Natural killer cell (primary cell): ENCODE measurements at places on chromosomes 7 and 10.

- no peaks in the 10 kb centered on the region for H3K27me3 ChIP-seq
- no peak for DNase-seq
- no peak overlapping the region for H3K27ac ChIP-seq
- H3K4me3 ChIP-seq = no peak overlapping the region
- peaks cover 15% of the 10 kb centered on the region for H3K4me1 ChIP-seq
- H3K36me3 ChIP-seq = peaks cover 33% of the 10 kb centered on the region
Measured at GRCh38 chr10:95691281-95691680, 2.4 kb downstream of the TCTN3 start.

- peak; percentile 21 for DNase-seq
- H3K27ac ChIP-seq = peak overlapping the region; percentile 24
Measured at GRCh38 chr10:30493609-30494530, 59.9 kb downstream of the MAP3K8 start.

- DNase-seq = no peak
- H3K27me3 ChIP-seq = no peaks in the 10 kb centered on the region
- H3K4me1 ChIP-seq = no peaks in the 10 kb centered on the region
- no peak overlapping the region for H3K27ac ChIP-seq
- H3K36me3 ChIP-seq = no peaks in the 10 kb centered on the region
Measured at GRCh38 chr10:116457488-116457887, 29.8 kb downstream of the PNLIPRP3 start.

DNA sequence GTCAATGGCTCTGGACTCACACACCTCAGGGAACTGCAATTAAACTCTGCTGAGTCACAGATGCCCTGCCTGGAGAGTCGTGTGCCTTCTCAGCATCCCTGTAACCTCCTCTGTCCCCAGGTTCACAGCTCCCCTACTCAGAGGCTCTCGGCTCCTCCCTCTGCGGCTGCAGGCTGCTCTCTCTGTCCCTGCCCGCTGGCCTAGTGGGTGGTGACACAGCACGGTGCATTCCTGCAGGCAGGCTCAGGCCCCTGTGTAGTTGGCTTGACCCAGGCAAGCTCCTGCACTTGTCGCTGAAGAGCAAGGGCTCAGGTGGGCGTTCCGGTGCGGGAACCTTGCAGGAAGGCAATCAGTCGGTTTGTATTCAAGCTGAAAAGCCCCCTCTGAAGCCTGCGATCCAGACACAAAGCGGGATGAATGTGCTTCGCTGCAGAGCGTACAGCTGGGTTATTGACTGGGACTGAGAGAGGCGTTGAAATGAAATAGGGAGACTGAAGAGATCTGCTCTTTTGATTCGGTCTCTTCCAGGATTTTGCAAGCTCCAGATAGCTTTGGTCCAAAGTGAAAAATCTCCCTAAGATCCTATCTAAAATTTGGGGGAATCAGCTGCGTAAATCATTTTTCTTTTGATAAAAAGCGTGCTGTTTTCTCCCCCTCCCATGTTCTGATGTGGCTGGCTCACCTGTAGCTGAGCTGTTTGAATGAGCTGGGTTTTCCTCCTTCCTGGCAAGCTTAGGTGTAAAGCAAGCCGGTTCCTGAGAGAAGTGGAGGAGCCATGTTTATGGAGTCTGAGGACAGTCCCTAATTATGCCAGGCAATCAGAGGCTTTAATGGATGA, 208.7 kb upstream of the PHYHIPL start:
- no peaks in the 10 kb centered on the region for H3K36me3 ChIP-seq
- H3K4me1 ChIP-seq = no peaks in the 10 kb centered on the region
- no peak overlapping the region for H3K27ac ChIP-seq
- no peak overlapping the region for H3K4me3 ChIP-seq
- DNase-seq = no peak

- no peak for DNase-seq
- H3K36me3 ChIP-seq = no peaks in the 10 kb centered on the region
Measured at GRCh38 chr10:75870039-75870645, 438.7 kb downstream of the LRMDA start.

DNA sequence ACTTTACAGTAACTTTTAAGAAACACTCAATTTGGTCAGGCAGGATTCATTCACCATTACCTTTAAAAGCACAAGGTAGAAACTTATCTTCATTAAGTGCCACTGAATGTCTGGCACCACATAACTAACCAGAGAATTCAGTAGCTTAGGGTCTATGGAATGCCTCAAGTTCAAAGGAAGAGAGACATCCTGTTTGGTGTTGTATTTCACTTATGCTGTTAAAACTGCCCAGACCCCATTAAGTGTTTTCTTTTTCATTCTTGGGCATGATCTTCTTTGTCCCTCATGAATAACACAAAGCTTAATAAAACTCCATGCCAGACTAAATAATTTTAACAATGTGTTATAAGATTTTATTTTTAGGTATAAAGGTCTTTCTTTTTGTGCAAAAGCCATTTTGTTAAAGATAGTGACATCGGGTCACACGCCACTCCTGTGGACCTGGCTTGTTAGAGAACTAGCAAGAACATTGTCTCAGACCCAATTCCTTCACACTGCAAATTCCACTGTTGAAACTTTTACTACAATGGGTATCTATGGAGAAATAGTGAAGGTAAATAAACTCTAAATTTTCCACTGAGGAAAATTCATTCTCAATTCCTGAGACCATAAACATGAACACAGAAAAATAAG, 221.0 kb downstream of the TWIST1 start:
- no peak overlapping the region for H3K4me3 ChIP-seq
- DNase-seq = no peak
- no peaks in the 10 kb centered on the region for H3K4me1 ChIP-seq
- H3K27me3 ChIP-seq = no peaks in the 10 kb centered on the region
- H3K36me3 ChIP-seq = no peaks in the 10 kb centered on the region

- no peaks in the 10 kb centered on the region for H3K36me3 ChIP-seq
- H3K27ac ChIP-seq = peak overlapping the region; percentile 77
- no peaks in the 10 kb centered on the region for H3K27me3 ChIP-seq
- H3K4me3 ChIP-seq = peak overlapping the region; percentile 83
- peak; percentile 24 for DNase-seq
Measured at GRCh38 chr10:100996678-100997359, 2.8 kb upstream of the LZTS2 start.

DNA sequence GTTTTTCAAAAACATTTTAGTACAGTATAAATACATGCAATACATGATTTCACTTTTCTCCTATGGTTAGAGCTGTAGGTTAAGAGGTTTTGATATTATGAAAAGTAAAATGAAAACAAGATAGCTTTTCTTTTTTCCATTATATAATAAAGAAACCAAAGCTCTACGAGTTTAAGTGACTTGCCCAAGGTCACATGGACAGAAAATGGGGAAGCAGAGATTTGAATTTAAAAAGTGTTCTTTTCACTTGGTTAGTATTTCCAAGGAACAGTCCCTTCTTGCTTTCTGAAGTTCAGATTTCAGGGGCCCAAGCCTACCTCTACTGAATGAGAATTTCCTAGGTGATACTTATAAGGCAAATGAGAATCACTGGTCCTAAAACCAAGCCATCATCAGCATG, 13.2 kb upstream of the MAP3K8 start:
- no peaks in the 10 kb centered on the region for H3K36me3 ChIP-seq
- H3K4me3 ChIP-seq = no peak overlapping the region
- no peaks in the 10 kb centered on the region for H3K27me3 ChIP-seq
- peak overlapping the region; percentile 21 for H3K27ac ChIP-seq

GRCh38 chr10:118153287-118153686, 106.5 kb upstream of the RAB11FIP2 start:
- no peaks in the 10 kb centered on the region for H3K4me1 ChIP-seq
- DNase-seq = no peak
- H3K4me3 ChIP-seq = no peak overlapping the region
- no peaks in the 10 kb centered on the region for H3K27me3 ChIP-seq
- no peak overlapping the region for H3K27ac ChIP-seq
- H3K36me3 ChIP-seq = no peaks in the 10 kb centered on the region

GRCh38 chr7:132135746-132136385, 440.4 kb downstream of the PLXNA4 start:
- no peak overlapping the region for H3K4me3 ChIP-seq
- no peaks in the 10 kb centered on the region for H3K4me1 ChIP-seq
- H3K36me3 ChIP-seq = no peaks in the 10 kb centered on the region

DNA sequence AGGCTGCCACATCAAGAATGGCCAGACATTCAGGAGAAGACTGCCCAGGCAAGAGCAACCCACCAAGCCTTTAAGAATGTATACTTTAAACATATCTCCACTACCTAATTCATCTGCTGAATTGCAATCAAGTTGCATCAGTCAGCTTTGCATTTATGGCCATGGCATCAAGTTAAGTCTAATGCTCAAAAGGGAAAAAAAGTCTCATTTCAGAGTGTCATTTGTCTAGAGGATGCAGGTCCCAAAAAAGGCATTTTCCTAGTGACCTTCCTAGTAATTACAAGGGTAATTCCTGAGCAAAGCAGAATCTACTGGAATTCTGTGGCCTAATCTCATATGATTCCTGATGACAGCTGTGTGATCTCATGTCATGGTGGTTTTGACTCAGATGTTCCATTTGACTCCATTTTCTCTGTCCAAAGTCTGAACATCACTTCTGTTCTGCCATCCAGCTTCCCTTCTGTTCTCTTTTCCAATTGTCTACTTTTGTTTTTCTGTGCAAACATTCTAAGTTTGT, 7.3 kb upstream of the CABCOCO1 start:
- no peaks in the 10 kb centered on the region for H3K27me3 ChIP-seq
- H3K4me1 ChIP-seq = no peaks in the 10 kb centered on the region
- no peak overlapping the region for H3K27ac ChIP-seq

DNA sequence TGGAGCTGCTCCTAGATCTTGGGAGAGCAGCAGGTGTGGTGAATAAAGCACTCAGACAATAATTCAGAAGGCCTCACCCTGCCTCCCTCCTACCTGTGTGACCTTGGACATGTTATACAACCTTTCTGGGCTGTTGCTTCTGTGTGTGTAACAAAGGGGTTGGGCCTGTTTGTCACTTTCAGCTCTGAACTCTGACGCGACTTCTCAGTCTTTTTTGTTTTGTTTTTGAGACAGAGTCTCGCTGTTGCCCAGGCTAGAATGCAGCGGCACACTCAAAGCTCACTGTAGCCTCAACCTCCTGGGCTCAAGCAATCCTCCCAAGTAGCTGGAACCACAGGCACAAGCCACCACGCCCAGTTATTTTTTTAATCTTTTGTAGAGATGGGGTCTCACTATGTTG, 89.3 kb downstream of the DNMBP start:
- DNase-seq = no peak
- H3K27me3 ChIP-seq = no peaks in the 10 kb centered on the region
- no peaks in the 10 kb centered on the region for H3K4me1 ChIP-seq

DNA sequence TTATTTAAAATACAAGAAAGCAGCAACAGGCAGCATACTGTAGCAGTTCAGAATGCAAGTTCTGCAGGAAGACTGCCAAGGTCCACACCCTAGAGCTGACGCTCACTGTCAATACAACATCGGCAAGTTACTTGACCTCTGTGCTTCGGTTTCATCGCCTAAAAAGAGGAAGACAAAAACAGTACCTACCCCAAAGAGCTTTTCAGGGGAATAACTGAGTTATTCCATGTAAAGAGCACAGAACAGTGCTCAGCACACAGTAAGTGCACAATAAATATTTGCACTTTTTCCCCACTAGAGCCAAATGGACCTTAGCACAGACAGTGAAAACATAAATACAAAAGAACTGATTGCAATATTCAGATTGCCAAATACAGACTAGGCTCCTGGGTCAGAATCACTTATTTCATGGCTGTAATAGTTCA, 88.6 kb downstream of the USP6NL start:
- no peaks in the 10 kb centered on the region for H3K27me3 ChIP-seq
- H3K36me3 ChIP-seq = no peaks in the 10 kb centered on the region
- no peaks in the 10 kb centered on the region for H3K4me1 ChIP-seq

DNA sequence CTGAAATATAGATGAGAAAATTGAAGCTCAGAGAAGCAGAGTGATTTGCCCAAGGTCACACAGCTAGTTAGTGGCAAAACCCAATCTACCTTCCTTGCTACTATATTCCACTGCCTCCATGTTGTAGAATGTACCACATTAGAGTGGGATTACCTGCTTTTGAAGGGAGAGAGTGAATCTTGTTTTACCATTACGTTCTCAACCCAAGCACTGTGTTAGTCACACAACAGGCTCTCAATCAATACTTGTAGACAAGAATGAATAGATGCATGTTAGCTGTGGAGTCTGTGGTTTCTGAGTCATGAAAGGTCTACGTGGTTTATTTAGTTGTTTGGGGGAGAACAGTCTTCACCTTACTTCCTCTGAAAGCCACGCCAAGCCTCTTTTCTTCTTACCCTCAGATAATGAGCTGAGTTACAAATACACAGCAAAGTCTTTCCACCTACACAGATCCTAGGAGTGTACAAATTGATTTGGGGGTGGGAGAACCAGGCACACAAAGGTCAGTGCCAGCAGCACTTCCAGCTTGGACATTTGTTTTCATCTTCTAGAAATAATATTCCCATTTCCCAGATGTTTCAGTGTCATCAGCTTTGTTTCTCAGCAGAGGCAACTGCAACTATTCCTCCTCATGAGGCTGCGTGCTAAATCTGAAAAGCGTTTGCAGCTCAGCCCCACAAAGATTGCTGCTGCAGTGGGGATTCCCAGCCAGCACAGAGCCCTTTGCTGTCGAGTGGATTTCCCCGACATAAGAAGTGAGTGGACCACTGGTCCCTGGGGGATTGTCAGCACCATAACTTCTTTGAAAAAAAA, 71.5 kb upstream of the ADO start:
- H3K4me1 ChIP-seq = peaks cover 33% of the 10 kb centered on the region
- DNase-seq = peak; percentile 88
- H3K27ac ChIP-seq = peak overlapping the region; percentile 50

DNA sequence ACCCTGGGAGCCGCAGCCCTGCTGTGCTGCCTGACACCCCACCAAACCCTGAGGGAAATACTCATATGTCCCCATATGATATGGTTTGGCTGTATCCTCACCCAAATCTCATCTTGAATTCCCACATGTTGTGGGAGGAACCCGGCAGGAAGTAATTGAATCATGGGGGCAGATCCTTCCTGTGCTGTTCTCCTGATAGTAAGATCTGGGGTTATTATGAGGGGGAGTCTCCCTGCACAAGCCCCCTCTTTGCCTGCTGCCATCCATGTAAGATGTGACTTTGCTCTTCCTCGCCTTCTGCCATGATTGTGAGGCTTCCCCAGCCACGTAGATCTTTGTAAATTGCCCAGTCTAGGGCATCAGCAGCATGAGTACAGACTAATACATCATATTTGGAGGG, 68.7 kb downstream of the RGS10 start:
- no peak overlapping the region for H3K27ac ChIP-seq
- no peak overlapping the region for H3K4me3 ChIP-seq
- H3K27me3 ChIP-seq = no peaks in the 10 kb centered on the region
- no peak for DNase-seq
- no peaks in the 10 kb centered on the region for H3K36me3 ChIP-seq

- no peaks in the 10 kb centered on the region for H3K36me3 ChIP-seq
- no peak for DNase-seq
- H3K4me3 ChIP-seq = no peak overlapping the region
- no peak overlapping the region for H3K27ac ChIP-seq
Measured at GRCh38 chr7:101113836-101114235, 13.1 kb upstream of the SERPINE1 start.

DNA sequence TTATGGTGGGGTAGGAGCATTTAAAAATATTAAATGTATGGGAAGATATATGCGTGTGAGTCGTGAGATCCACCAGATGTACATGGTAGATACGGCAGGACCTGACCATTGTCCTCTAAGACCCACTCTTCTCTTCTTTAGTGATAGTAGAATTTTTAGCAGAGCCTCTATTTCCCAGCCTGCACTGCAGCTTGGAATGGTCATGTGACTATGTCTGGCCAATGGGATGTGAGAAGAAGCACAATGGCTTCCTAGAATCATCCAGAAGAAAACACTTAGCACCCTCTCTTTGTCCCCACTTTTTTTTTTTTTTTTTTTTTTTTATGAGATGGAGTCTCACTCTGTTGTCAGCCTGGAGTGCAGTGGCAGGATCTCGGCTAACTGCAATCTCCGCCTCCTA, 86.6 kb upstream of the CYTH3 start:
- H3K27me3 ChIP-seq = no peaks in the 10 kb centered on the region
- no peaks in the 10 kb centered on the region for H3K4me1 ChIP-seq
- H3K27ac ChIP-seq = no peak overlapping the region
- no peak overlapping the region for H3K4me3 ChIP-seq
